ENCODE measurements at places on chromosomes 7 and 10.

DNA sequence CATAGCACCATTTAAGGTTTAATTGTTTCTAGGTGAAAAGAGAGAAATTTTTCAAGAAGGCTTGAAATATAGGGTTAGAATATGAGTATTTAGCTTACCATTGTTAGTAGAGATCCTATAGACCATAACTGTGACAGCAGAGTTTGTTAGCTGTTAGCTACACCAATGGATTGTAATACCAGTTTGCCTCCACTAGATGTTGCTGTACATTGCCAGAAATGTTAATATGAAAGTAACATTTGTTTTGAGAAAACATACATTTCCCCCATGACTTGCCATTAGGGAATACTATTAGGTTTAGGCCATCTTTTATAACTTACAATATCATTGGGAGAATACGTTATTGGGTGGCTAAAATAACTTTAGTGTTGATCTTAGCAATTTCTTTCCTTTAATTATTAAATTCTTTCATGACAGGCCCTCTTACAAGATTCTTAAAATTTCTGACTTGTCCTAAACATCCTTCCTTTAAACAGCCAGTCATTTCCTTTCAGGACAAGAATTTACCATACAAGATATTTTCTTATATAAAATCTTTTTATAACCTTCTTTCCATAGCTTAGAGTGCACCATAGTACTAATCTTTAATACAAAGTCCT, 39.5 kb downstream of the ZNF117 start:
- no peak for DNase-seq

- DNase-seq = no peak
These were observed 22.6 kb downstream of the CCDC3 start for GRCh38 chr10:12978891-12979290.

GRCh38 chr10:91683975-91684374, 51.1 kb upstream of the PPP1R3C start:
- no peak for DNase-seq

DNA sequence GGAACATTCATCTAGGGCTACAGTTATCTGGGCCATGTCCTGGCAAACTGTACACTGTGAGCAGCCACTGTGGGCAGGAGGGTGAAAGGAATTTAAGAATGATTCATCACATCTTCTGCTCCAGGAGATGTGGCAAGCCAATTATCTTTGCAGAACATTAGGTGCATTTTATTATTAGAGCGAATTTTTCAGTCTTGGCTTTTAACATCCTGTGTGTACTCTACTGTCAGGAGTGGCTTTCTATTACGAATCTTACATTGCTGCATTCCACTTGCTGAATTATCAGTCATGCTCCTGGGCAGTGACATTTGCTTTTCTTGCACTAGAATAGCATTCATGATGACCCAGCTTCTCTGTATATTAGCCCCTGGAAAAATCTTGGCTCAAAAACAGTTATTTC, 109.2 kb upstream of the TARP start:
- no peak for DNase-seq

GRCh38 chr7:54664235-54665228, 94.5 kb downstream of the SEC61G start:
- no peak for DNase-seq

DNA sequence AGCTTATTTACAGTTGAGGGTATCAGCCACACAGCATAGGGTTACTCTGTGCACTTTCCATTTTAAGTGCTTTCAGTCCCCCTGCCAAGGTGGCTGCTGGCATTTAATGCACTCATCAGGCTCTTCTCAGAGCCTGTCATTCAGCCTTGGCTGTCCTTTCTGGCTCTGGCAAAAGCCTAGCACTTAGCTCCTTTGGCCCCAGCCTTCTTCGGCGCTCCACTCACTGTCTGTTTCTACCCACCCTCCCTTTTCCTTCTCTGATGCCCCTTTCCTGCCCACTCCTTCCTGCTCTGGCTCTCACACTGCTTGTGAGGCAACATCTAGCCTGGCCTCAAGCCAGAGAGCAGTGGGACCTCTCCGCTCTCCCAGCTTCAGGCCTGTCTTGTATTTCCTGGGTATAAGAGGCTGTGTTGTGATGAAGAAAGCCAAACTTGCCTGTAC, 60.2 kb downstream of the WIPF3 start:
- DNase-seq = no peak

DNA sequence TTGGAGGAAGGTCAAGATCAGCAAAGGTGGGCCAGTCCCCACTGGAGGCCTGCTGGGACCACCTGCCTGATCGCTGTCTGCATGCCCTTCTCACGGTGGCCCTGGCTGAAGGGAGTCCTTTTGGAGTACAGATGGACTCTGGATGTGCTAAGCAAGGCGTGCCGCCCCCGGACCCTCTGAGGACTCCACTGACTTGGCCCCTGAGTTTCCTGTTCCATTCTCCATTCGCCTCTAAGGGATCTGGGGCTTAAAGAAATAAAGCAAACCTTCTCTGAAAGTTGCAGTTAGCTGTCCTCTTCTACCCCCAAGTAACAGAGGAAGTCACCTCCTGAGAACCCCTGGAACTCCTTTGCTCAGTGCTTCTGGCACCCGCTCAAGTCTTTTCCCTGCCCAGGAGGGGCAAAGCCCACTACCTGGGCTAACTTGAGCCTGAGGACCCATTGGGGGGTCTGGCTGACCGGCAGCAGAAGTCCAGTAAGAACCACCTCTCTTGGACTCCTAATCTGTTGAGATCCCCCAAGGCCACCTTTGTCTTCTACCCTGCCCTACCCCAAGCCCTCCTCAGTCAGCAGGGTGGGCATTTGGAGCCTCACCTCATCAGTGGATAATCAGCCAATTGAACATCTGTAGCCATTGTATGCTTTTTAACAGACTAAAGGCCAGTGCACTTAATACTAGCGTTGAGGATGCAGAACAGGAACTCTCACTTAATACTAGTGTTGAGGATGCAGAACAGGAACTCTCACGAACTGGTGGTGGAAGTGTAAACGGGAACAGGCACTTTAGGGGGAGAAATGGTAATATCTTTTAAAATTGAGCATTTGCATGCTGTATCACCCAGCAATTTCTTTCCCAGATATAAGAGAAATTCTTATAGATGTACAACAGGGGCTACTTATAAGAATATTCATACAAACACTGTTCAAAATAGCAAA, 2.2 kb downstream of the TBATA start:
- DNase-seq = no peak

- DNase-seq = no peak
These were observed 756.1 kb downstream of the GRID1 start for GRCh38 chr10:85610381-85611092.

- DNase-seq = no peak
These were observed 328.9 kb upstream of the KCND2 start for GRCh38 chr7:119943942-119944600.

DNA sequence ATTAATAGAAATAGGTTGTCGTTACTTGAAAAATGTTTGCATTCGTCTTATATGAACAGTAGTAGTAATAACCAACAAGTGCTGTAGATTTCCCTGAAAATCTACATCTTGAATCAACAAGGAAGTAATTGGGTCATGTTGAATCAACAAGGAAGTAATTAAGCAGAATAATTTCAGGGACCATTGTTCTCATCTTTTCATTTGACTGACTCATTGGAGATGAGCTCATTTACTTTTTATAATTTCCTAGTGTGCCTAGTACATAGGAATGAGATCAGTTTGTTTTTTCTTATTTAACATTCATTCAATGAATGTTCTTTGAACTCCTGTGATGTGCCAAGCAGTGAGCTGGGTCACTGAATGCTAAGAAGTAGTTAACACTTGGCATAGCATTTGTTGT, 8.2 kb downstream of the CLDN12 start:
- no peak for DNase-seq

DNA sequence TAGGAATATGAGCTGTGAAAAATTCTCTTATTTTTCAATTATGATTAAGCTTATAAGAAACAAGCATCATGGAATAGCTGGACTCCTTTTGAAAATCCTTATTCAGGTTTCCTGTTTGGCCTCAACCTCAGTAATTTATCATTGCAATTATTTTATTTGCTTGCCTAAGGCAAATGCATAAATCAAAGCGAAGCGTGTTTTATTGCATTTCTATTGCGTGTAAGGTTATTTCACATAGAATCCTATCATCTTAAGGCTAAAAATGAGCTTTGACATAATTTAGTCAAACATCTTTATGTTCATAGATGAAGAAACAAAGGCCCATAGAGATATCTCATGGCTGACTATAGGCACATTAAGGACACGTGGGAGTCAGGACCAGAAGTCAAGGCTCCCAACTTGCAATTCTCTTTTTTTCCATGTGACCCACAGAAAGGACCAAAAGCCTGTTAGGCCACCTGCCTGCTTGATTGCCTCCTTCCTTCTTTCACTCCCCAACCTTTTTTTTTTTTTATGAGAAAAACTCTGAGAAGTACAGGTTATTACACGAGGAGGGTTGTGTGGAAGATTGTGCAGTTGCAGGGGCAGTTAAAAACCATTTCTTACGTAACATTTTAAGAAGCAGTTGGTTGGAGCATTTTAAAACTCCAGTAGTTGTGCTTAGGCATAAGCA, 261.0 kb downstream of the HDAC9 start:
- DNase-seq = no peak
